Cardiac muscle cell (in vitro differentiated cells and primary cell): ENCODE measurements at places on chromosomes 11 and 22.
A peak's percentile ranks its signal among the peaks of the same experiment; 100 is the strongest.

DNA sequence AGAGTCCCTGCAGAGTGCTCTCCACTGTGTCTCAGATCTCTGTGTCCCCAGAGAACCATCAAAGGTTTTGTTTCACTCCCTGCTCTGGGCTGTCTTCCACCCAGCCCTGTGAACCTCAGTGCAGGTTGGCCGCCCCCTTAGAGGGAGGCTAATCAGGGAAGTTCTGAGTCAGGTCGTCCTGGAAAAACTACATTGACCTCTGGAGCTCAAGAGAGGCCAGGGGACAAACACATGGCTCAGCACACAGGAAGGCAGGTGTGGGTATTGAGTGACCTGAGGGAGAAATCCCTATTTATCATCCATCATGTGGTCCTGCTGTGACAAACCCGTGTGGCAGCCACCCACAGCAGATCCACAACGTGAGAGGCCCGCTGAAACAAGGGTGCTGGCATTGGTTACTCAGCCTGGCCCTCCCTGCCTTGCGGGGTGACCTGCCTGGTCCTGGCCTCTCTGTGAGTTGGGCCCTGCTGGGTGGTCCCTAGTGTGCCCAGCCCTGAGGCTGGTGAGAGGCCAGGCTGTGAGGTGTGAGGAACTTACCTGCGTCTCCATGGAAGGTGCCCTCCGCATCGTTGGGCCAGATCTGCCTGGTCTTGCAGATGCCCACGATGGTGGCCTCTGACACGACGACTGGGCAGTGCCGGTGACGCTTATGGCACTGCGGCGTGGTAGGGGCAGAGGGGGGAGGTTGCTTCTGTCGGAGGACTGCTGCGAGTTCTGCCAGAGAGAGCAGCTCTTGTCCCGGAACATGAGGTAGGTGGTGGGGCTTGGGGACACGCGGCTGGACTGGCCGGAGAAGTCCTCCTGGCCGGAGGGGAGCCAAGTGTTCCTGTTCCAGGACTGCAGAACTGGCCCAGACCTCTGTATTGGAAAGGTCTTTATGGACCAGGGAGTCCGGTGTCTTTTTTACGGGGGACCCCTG, 669 bp upstream of the BCR start:
- DNase-seq, result no peak

DNA sequence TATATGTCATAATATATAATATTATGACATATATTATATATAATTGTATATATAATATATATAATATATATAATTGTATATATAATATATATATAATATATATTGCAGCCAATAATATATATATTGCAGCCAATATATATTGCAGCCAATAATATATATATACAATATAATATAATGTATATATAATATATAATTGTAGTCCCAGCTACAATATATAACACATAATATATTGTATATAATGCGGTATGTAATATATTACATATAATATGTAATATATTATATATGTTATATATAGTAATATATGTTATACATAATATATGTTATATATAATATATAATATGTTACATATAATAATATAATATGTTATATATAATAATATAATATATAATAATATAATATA, 5.8 kb upstream of the CELF1 start:
- no peak for DNase-seq

DNA sequence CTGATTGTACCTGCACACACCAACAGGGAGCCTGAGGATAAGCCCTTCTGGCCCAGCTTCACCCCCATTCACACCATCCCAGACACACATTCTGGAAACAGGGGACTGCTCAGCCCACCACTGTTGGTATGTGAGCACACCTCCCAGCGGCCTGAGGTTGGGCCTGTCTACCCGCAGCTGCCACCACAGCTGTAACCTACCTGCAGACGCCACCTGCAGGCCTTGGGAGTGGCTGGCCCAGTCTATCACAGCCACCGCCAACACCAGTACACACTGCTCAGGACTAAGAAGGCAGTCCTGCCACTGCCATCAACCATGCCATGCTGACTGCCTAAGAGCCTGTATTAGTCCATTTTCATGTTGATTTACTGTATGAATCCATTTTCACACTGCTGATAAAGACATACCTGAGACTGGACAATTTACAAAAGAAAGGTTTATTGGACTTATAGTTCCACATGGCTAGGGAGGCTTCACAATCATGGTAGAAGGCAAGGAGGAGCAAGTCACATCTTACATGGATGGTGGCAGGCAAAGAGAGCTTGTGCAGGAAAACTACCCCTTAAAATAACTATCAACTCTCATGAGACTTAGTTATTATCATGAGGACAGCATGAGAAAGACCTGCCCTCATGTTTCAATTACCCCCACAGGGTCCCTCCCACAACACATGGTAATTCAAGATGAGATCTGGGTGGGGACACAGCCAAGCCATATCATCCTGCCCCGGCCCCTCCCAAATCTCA, 30.6 kb downstream of the RSF1 start:
- no peak for DNase-seq

GRCh38 chr11:92083123-92083522, 141.5 kb upstream of the FAT3 start:
- no peak for DNase-seq

GRCh38 chr22:26314656-26315055, 114.4 kb upstream of the ASPHD2 start:
- DNase-seq, result no peak

DNA sequence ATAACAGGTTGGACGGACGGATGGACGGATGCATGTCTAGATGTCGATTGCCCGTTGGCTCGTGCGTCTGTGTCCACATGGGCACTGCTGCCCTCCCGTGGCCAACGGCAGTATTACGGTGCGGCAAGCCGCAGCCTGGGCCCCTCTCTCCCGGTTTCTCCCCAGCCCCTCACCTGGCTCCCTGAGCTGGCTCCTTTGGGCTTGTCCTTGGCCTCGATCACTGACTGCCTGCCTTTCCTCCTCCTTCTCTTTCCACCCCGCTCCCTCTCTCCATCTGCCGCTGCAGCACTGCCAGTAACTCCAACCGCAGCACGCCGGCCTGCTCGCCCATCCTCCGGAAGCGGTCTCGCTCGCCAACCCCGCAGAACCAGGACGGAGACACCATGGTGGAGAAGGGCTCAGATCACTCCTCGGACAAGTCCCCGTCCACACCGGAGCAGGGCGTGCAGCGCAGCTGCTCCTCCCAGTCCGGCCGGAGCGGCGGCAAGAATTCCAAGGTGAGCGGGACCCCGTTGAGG, 77.3 kb downstream of the SCN3B start:
- peak; percentile 71 for DNase-seq

DNA sequence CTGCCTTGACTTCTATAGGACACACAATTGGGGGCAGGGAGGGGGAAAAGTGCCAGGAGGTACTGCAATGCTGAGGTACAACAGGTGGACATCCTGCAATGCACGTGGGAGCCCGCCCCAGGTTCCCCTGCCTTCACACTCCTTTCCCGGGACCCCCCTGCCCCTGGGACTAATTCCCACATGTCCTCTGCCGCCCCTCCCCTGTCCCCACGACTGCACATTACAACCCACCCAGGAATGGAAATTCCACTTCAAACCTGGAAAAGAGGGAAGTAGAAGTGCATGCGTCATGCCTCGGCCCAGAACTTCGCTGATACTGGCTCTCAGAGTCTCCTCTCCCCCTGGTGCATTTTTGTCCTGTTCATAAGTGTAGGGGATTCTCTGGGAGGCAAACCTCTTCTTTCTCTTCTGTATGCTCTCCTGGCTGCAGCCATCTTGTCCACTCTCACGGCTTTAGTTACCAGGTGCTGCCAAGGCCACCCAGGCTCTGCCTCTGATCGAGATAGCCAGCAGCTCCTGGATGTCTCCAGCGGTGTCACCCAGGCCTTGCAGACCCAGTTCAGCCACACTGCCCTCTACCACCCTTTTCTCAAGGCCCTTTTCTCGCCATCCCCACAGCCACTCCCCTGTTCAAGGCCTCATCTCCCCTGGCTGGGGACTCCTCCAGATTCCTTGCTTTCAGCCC, 43.7 kb downstream of the GDPD5 start:
- DNase-seq, result no peak

- no peak for DNase-seq
Measured at GRCh38 chr11:117613521-117613920, 183.5 kb downstream of the DSCAML1 start.

GRCh38 chr11:9386901-9387300, 2.4 kb downstream of the IPO7 start:
- no peak for DNase-seq

GRCh38 chr22:32994898-32995297, 63.3 kb downstream of the SYN3 start:
- no peak for DNase-seq

GRCh38 chr22:50299785-50300619, 7.4 kb downstream of the PLXNB2 start:
- DNase-seq, result no peak

GRCh38 chr22:48282804-48283203, 1520.4 kb downstream of the TBC1D22A start:
- DNase-seq, result no peak

GRCh38 chr11:569158-569885, 6.9 kb upstream of the PHRF1 start:
- DNase-seq, result no peak

- DNase-seq, result no peak
Measured at GRCh38 chr11:57942808-57943207, 80.9 kb upstream of the OR9Q1 start.

- DNase-seq, result no peak
Measured at GRCh38 chr22:27843441-27843840, 41.9 kb upstream of the MN1 start.

GRCh38 chr22:19745155-19746101, 15.2 kb upstream of the TBX1 start:
- DNase-seq, result no peak

GRCh38 chr22:50672471-50673230, at the start of gene SHANK3:
Gene SHANK3, plus strand, starts transcription at chr22:50672823.
- peak; percentile 21 for DNase-seq

GRCh38 chr22:36395055-36395849, 7.5 kb upstream of the MYH9 start:
- DNase-seq, result no peak

DNA sequence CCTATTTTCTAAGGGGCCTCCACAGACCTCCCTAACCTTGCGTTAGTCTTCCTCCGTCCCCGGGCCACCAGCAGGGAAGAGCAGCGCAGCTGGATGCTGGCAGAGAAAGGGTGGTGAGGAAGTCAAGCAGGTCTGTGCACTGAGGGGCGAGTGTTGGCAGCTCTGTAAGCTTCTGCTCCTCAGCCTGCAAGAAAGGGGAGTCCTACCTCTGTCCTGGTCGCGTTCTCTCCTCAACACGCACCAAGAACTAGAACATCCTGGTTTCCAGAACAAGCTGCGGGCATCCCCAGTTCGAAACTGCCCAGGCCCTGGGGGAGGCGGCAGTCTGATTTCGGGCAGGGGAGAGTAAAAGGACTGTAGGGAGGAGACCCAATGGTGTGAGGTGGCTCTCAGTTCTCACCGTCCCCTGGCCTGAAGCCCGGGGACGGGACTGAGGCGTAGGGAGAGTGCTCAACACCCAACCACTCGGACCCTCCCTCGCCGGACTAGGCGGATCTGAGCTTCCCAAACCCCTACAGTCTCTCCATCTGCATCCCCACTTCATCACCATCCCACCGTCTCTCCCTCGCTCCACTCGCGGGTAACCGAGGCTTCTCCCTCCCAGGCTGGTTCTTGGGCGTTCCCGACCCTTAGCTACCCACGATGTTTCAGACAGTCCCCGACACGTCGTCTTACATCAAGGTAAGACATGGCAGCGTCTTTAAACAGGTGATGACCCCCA, 7.7 kb upstream of the FLI1 start:
- DNase-seq, result no peak

DNA sequence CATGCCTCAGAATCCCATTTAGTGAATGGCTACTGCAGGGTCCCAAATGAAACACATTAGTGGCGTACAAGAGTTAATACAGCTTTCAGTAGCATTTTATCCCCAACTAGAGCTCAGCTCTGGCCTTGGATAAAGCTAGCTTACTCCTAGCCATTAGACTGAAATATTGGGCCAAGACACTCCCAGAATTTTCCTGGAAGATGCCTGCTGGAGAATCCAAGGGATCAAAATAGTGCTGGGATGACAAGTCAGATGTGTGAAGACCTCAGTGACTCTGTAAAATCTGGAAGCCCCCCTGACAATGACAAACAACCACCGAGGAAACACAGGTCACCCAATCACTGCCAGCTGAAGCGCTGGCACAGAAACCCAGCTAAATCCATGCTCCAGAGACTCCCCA, 303.1 kb upstream of the SORL1-AS1 start:
- no peak for DNase-seq

GRCh38 chr11:70751142-70751734, 352.9 kb downstream of the CTTN start:
- DNase-seq, result no peak

- DNase-seq, result no peak
Measured at GRCh38 chr22:32237906-32238305, 17.2 kb downstream of the SLC5A4 start.

GRCh38 chr11:30985536-30985935, 384.0 kb downstream of the DCDC1 start:
- DNase-seq, result no peak

DNA sequence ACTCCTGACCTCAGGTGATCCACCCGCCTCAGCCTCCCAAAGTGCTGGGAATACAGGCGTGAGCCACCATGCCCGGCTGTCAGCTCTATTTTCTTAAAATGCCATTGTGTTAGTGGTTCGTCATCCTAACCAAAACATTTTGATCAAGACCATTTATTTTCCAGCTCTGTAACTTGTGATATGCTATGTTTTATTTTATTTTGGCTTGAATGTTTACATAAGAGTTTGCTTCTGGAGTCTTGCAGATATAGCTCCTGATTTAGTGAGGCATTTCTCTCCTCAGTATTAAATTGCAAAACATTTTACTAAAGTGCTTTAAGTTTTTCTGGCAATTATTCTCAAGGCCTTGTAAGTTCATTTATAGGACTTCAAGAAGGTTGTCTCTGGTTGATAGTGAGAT, 4.4 kb downstream of the EP300 start:
- no peak for DNase-seq

DNA sequence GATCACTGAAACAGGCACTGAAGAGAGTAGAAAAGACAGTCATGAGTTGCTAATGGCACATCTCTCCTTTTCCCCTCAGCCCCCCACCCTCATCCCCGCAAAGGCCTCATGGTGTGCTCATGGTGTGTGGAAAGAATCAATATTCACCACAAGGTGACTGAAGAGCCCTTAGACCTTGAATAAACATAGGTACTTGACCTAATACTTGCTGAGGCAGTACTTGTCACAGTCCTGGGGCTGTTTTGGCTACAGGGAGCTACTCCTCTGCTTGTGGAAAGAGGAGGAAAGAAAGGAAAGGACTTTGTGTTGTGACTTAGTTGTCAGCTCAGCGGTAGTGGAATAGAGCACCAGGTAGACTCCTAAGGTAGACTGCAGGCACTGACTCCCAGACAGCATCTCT, 537.8 kb upstream of the CCDC179 start:
- no peak for DNase-seq

- peak; percentile 94 for DNase-seq
Measured at GRCh38 chr11:19071255-19071654, 10.7 kb upstream of the MRGPRX2 start.

GRCh38 chr11:22984045-22984444, 123.8 kb upstream of the CCDC179 start:
- DNase-seq, result no peak

- DNase-seq, result no peak
Measured at GRCh38 chr11:46280706-46281105, 3.2 kb downstream of the CREB3L1 start.
